ENCODE measurements at places on chromosomes 11 and 22.

DNA sequence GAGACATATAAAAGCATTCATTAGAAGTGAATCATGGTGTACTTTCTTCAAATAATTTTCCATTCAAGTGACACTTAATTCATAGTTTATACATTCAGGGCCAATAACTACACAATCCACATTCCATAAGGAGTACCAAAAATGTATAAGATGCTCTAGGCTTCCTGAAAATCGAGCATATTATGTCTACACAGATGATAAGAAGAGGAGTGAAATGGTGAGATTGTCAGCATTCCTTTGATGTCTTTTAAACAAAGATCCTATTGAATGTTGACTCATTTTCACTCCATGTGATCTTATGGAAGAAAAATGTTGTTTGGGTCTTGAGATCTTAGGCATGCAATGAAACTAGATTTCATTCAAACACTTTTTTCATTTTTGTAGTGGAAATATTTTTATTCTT, 843.2 kb downstream of the KCNA4 start:
- no peak for DNase-seq

DNA sequence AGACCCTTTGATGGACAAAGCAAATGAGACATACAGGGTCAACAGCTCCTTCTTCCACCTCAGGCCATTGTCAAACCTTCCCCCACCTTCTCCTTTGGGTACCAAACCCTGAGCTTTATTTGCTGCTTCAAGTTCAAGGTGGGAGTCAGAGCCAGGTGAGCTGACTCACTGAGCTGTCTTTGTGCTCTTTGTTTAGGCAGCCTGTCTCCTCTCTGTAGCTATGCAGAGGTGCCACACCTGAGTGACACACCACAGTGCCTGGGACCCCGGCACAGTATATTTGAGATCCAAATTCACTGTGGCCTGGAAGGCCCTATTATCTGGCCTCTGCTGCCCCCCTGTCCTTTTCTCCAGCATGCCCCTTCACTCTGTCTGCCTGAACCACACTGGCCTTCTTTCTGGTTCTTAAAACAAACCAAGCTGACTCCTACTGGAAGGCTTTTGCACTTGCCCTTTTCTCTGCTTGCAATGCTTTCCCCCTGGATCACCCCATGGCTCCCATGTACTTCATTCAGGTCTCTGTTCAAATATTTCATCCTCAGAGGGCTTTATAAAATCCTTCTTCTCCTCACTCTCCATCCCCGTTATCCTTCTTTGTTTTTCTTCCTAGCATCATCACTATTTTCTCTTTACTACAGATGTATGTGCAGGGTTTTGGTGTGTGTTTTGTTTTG, 16.1 kb downstream of the LMO2 start:
- DNase-seq, result no peak

DNA sequence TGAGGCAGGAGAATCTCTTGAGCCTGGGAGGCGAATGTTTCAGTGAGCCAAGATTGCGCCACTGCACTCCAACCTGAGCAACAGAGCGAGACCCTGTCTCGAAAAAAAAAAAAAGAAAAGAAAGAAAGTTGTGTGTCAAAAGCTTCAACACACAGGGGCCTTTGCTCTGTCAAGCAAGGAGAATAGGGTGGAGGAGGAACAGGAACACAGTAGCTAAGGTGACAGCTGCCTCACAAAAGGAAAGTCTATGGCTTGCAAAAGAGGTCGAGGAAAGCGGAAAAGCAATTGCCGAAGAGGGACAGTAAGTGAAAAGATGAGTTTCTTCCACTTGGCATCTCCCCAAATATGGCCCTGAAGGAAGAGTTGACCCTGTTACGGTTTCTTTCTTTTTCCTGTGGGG, 26.5 kb upstream of the TMA7B start:
- DNase-seq, result no peak

- no peak for DNase-seq
These were observed 133.4 kb downstream of the SPON1 start for GRCh38 chr11:14095882-14096281.

GRCh38 chr11:76674517-76675400, 4.2 kb upstream of the LRRC32 start:
- DNase-seq, result no peak

DNA sequence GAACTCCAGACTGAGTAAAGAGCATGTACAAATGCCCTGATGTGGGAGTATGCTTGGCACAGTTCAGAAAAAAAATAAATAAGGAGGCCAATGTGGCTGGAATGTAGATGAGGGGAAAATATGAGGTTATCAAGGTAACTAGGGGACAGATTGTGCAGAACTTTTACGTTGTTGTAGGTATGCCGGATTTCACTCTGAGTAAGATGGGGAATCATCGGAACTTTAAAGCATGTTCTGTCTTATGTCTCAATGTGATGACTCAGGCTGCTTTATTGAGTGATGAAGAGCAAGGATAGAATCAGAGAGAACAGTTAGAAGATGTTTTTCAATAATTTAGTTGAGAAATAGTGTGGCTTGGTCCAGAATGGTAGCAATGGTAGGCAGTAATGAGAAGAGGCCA, 130.4 kb downstream of the C11orf87 start:
- no peak for DNase-seq

- DNase-seq, result peak; percentile 28
These were observed 744 bp downstream of the PRAME start for GRCh38 chr22:22558071-22558971.

DNA sequence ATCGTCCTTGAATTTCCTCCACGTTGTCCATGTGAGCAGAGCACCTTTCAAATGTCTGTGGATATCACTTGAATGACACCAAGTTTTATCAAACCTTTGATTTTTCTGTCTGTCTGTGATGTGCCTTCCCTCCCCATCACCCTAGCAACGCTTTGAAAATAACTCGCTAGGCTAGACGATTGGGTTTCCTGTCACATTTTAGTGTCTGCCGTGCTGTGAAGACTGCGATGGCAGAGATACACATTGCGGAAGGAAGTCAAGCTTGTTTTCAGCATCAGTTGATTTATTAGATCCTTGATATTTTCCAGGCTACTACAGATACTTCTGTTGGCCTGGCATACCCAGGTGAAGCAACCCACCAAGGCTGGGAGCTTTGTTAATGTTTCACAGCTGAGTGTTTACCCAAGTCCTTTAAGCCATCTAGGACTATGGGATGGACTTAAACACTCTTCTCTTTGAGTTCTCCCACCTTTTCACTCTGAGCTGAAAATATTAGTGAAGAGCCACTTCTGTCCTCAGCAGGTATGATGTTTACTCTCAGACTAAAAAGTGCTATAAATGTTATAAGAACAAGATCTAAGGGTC, 93.6 kb upstream of the CD44 start:
- DNase-seq, result no peak

DNA sequence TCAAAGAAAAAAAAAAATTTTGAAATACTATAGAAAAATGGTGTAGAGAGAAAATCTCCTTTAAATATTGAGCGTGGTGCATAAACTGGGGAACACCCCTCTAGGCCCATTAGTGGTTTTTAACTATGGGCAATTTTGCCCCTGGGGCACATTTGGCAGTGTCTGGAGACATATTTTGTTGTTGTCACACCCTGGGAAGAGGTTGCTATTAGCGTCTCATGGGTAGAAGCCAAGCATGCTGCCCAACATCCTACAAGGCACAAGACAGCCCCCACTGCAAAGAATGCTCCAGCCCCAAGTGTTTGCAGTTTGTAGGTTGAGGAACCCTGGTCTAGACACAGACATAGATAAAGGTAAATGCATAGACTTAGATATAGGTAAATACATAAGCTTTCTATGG, 92.6 kb downstream of the KIAA1671 start:
- DNase-seq, result no peak

DNA sequence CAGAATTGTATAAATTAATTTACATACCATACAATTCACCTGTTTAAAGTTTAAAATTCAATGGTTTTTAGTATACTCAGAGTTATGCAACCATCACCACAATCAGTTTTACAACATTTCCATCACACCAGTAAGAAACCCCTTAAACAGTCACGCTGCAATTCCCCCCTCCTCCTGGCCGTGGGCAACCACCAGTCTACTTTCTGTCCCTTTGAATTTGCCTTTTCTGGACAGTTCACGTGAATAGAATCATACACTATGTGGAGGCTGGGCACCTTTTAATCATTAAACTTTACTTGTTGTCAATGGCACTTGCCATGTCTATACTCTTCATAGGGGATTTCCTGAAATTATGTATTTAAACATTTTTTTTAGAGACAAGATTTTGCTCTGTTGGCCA, 20.1 kb upstream of the SWAP70 start:
- DNase-seq, result no peak

DNA sequence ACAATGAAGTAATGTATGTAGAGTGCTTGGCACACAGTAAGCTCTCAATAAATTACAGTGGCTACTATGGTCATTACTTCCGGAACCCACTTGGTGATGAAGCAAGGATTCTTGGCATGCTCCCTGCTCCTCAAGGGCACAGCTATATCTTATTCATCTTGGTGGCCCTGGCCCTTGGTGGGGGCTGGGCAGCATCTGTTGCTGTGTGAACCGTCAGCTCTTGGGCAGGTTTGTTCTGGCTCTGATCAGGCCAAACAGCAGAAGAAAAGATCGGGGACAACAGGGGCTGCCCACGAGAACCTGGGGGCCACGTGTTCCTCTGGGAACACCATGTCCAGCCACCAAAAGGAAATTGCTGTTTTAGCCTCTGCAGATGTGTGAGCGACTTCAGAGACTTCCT, 136.9 kb upstream of the SYT13 start:
- no peak for DNase-seq

- no peak for DNase-seq
These were observed 92.2 kb downstream of the LUZP2 start for GRCh38 chr11:24589064-24589463.

- DNase-seq, result no peak
These were observed 6.7 kb downstream of the LRFN4 start for GRCh38 chr11:66863428-66864125.

GRCh38 chr11:122723576-122723975, 68.1 kb downstream of the UBASH3B start:
- no peak for DNase-seq

- no peak for DNase-seq
These were observed 2.3 kb upstream of the ALKBH8 start for GRCh38 chr11:107567739-107568335.

DNA sequence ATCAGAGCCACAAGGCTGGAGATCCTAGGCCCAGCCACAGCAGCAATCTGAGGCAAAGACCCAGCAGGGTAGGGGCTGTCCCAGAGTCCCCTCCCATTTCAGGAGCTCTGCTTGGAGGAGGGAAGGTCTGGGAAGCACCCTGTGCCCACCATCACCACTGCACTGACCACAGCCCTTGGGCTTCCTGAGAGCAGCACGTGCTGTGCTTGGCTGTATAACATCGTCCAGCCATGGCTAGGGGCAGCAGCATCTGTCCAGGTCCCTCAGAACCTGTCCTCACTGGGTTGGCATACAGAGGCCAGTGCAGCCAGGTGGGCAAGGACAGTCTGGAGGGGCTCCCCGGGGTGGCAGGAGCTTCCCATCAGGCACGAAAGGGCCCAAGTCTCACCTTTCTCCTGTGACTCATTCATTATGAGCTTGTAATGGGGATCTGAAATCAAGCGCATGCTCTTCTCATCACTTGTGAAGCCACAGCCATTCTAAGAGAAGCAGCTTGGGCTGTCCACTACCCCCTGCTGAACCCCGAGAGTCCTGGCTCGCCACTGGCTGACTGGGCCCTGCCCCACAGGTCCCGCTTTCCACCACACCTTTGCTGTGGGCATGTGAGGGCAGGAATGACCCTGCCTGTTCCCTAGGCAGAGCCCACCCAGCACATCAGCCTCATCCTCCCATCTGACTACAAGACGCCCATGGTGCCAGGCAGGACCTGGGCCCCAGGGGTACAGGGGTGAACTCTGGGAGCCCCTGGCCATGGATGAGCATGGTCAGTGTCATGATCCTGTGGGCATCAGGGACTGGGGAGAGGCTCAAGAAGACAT, 83.3 kb downstream of the MED15 start:
- no peak for DNase-seq

DNA sequence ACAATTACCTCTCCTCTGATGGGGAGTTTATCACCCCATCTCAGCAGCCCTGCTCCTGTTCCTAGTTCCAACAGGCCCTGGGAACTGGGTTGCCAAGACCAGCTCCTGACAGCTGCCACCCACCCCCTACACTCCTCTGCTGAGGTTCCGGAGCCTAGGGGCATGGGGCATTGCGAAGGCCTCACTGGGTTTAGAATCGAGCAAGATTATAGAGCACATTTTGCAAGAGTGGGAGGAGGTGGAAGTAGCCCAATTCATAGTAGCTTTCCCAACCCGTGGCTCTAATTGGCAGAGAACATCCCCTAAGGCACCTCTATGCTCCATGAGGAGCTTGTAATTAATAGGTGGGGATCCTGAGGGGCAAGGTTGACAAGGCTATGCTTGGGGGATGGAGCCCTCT, 23.0 kb downstream of the MYEOV start:
- DNase-seq, result no peak

DNA sequence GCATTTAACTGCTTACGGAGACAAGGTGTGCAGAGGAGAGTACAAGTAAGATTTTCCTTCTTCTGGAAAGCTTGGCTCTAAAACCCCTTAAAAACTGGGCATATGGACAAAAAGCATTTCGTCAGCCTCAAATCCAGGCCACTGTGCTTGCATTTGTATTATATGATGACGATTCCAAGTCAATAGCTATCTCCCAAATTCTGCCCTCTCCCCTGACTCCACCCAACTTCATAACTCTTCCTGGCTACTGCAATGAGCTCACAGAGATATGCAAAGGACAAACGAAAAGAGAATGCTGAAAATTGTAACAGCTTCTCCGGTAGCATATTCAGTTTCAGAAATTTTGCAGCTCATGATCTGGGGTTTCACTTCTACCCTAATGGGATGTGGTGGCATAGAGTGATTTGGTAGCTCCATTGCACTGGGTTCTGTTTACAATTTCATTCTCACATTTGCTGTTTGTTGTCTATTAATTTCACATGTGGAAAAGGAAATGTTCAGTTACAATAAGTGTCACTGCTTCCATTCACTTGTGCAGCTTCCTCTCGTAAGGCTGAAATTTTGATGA, 45.6 kb upstream of the CHRM4 start:
- DNase-seq, result no peak

- DNase-seq, result no peak
These were observed 14.3 kb downstream of the ARFGAP3 start for GRCh38 chr22:42842658-42843370.

- no peak for DNase-seq
These were observed 318.6 kb upstream of the PLET1 start for GRCh38 chr11:112579282-112579681.

DNA sequence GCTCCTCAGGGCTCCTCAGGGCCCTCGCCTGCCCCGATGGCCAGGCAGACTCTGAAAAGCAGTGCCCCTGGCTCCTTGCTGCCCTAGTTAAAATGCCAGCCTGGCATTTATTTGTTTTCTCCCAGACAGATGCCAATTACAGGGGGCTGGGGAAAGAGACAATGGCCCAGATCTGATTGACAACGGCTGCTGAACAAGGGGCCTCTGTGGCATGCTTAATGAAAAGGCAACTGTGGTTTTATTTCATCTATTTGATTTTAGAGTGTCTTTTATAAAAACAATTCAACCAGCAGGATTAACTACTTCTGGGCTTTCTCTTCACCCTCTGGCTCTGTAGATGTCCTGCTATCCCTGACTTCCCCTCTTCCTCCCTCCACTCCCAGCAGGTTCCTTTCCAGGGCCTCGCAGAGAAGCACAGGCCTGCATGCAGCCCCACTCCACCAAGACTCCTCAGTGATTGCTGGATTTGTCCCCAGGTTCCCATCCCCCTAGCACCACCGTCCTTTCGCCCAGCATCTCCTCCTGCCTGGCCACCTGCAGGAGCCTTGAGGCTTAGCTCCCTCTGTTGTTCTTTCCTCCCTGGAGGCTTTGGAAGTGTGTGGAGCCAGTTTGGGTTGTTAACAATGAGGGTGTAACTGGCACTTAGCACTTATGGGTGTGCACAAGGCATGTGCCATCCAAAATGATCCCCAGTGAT, 171.1 kb downstream of the TENM4 start:
- no peak for DNase-seq

- no peak for DNase-seq
These were observed 1.2 kb downstream of the ILK start for GRCh38 chr11:6604790-6605189.

Measured in NCI-H2171 (cell line).